ENCODE measurements at places on chromosomes 4 and X.

DNA sequence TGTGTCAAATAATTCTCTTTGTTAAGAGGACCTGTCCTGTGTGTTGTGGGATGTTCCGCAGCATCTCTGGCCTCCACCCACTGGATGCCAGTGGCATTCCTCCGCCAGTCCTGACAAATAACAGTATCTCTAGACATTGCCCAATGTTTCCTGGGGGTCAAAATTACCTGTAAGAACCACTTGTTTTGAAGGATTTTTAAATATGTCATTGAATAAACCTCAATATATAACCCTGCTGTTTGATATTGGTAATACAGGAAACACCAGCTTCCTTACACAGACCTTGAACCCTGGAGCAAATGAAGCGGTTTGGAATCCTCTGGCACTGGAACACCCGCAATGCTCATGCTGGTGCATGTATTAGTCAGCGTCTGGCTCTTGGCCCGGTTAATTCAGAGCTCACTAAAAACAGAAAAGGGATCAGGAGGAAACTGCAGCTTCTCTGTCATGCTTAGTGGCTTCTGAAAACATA is 101.3 kb downstream of the TBL1X start:
- peak; percentile 72 for DNase-seq

GRCh38 chr4:16259889-16260246 is 33.6 kb upstream of the TAPT1 start:
- DNase-seq = no peak

GRCh38 chr4:106454021-106454420 is 85.4 kb upstream of the GIMD1 start:
- DNase-seq = no peak

GRCh38 chr4:117455088-117455487 is 369.7 kb upstream of the TRAM1L1 start:
- no peak for DNase-seq

DNA sequence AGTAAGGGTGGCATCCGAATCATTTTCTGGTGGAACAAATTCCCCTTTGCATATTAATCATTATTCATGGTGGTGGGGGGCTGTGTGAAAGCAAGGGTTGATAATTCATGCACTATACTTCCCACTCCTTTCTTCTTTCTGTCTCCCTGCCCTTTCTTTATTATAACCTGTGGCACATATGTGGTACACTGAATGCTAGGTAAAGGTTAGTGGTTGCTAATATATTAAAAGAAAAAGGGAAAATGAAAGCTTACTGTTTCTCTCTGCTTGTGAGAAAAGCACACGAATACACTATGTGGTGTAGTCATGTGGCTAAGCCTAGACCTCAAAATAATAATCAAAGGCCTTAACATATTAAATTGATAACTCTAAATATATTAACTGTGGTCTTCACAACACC is 178.4 kb upstream of the RPS6KA3 start:
- DNase-seq = no peak

DNA sequence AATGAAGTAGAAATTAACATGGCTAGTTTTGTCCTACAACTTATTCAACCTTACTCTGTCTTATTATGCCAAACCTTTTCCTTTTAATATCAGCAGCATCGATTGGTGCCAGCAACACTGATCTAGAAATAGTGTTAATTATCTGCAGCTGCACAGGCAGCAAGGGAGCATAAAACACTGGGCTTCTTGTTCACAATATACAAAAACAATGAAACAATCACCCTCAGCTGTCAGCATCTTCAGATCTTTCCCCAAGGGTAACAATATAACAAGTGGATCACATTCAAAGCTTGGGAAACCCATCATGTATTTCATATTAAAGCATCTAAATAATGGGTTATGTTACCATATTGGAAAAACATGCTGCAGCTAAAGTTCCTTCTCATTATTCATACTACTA is 238.1 kb downstream of the SPOCK3 start:
- no peak for DNase-seq

- no peak for DNase-seq
Measured at GRCh38 chrX:42241421-42241820, 318.1 kb upstream of the CASK start.

GRCh38 chr4:121164291-121164690 is at the start of gene TNIP3:
TSS of gene TNIP3 (minus strand) at chr4:121164321. CDS start at chr4:121164125, 196 bp downstream.
- DNase-seq = no peak

GRCh38 chr4:76626686-76627465 is 191.8 kb downstream of the SHROOM3 start:
- DNase-seq = no peak

DNA sequence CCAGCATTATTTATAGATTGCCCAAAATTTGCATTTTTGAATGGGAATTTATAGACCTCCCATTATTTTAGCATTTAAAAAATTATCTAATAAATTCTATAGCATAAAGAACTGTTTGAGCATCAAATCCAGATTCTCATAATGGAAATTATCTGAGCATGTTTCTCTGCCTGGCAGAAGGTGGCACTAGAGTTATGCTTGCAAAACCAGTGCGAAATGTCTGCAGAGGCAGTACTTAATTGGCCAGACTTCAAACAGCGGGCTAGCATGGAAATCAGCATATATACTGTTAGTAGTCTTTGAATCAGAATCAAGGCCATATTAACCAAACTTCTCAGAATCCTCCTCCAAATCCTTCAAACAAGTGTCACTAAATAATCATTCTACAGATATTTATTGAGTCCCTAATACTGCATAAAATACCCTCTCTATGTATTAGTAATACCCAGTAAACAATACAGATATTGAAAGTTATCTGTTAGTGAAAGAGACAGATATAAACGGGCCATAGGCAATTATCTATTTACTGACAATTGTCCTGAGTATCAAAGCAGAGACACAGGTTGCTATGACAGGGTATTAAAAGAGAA is 78.7 kb upstream of the DCLK2 start:
- peak; percentile 25 for DNase-seq

DNA sequence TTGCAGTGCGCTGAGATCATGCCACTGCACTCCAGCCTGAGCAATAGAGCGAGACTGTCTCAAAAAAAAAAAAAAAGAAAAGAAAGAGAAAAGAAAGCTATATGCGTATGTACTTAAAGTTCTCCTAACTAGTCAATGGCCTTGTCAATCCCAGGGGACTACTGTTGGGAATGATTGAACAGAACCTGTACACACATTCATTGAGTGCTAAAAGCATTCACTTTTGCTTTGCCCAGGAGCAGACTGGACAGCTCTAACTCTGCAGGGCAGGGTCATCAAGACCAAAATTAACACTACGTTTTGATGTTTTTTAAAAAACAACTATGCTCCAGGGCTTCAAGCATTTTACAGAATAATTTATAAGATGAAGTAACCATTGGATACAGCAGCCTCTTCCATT is 106.2 kb downstream of the FNIP2 start:
- no peak for DNase-seq
